ENCODE measurements at places on chromosomes 7 and 10. TPM values are rescaled to one million over a fixed set of nuclear protein-coding genes. Genes with fewer than 3 reads are reported as not detected.
A peak's percentile ranks its signal among the peaks of the same experiment; 100 is the strongest.

- H3K27ac ChIP-seq: no peak overlapping the region
- H3K27me3 ChIP-seq: no peaks in the 10 kb centered on the region
- H3K4me1 ChIP-seq: no peaks in the 10 kb centered on the region
- no peaks in the 10 kb centered on the region for H3K36me3 ChIP-seq
- H3K4me3 ChIP-seq: no peak overlapping the region
- no peak for DNase-seq
Observed at GRCh38 chr10:102822222-102822621, 15.0 kb downstream of the CYP17A1 start.

DNA sequence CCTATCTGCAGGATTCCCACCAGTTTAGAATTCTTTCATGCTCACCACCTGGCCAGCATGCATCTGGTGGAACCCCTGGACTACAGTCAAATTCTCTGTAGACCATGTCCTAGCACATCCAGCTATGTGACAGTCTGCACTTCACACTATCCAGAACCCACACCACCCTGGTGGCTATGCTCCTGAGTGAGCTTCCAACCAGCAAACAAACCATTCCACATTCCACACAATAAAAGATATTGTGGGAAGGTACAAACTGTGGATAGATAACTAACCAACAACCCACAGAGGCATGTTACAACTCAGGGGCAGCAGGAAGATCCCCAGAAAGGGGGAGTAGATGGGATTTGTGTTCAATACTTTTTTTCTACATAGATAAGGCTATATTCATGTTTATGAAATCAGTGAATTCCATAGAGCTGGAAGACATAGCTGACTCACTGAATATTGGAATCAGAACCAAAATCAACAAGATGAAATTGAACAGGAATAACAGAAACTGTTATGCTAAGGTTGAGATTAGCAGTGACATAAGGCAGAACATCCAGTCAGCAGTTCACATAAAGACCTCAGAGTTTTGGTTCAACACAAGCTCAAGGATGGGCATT lies 72.5 kb downstream of the LRRC17 start:
- no peak overlapping the region for H3K4me3 ChIP-seq
- no peaks in the 10 kb centered on the region for H3K27me3 ChIP-seq
- H3K4me1 ChIP-seq: no peaks in the 10 kb centered on the region
- no peaks in the 10 kb centered on the region for H3K36me3 ChIP-seq
- DNase-seq: no peak

- H3K27ac ChIP-seq: no peak overlapping the region
- no peaks in the 10 kb centered on the region for H3K27me3 ChIP-seq
- H3K4me1 ChIP-seq: no peaks in the 10 kb centered on the region
- no peak overlapping the region for H3K4me3 ChIP-seq
- no peak for DNase-seq
Observed at GRCh38 chr10:63677001-63677400, 155.8 kb downstream of the REEP3 start.

VOPP1 gene
- total RNA-seq: 30.3 TPM

GLI3 gene
- total RNA-seq: 0.20 TPM

DNA sequence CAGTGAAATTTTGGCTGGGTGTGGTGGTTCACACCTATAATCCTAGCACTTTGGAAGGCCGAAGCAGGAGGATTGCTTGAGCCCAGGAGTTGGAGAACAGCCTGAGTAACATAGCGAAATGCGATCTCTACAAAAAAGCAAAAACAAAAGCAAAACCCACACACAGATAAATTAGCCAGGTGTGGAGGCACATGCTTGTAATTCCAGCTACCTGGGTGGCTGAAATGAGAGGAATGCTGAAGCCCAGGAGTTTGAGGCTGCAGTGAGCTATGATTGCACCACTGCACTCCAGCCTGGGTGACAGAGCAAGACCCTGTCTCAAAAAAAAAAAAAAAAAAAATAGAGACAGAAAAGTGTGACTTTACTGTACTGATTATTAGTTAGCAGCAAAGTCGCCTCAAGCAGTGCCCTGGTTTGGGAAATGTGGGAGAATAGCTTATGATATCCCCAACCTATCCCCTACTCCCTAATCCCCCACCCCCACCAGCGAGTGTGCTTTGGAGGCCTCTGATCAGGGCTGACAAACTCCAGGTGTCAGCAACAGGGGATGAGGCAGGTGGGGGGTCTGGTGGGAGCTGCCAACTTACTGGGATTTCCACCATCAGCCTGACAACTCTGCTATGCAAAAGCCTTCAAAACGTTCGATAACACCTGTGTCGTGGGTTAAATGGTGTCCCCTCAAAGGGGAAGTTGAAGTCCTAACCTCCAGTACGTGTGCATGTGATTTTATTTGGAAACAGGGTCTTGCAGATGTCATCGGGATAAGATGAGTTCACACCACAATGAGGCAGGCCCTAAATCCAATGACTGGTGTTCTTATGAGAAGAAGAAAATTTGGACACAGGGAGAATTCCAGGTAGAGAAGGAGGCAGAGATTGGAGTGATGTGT lies 124.7 kb upstream of the SDK1 start:
- no peak overlapping the region for H3K4me3 ChIP-seq
- no peak overlapping the region for H3K27ac ChIP-seq
- no peaks in the 10 kb centered on the region for H3K4me1 ChIP-seq
- no peak for DNase-seq
- H3K36me3 ChIP-seq: no peaks in the 10 kb centered on the region
- no peaks in the 10 kb centered on the region for H3K27me3 ChIP-seq

DNA sequence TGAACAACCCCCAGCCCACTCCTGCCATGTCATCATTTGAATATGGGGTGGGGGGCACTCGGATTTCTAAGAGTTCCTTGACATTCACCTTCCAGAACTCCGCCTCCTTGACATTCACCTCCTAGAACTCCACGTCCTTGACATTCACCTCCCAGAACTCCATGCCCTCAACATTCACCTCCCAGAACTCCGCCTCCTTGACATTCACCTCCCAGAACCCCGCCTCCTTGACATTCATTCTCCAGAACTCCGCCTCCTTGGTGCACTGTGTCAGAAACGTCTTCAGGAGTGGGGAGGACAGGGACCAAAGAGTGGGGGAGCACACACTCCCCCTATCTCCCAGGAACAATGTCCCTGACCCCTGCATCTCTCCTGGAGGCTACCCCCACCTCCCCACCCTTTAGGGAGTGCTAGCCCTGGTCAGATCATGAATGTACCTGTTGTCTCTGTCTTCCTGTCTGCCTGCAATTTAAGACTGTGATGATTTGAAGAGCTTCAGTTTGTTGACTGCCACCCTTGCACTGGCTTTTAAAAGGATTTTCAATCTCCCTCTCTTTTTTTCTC lies 110.1 kb downstream of the NPTX2 start:
- H3K36me3 ChIP-seq: no peaks in the 10 kb centered on the region
- no peaks in the 10 kb centered on the region for H3K4me1 ChIP-seq
- no peak for DNase-seq
- no peak overlapping the region for H3K4me3 ChIP-seq
- H3K27ac ChIP-seq: no peak overlapping the region

SPAM1 gene
- not detected for total RNA-seq

DNA sequence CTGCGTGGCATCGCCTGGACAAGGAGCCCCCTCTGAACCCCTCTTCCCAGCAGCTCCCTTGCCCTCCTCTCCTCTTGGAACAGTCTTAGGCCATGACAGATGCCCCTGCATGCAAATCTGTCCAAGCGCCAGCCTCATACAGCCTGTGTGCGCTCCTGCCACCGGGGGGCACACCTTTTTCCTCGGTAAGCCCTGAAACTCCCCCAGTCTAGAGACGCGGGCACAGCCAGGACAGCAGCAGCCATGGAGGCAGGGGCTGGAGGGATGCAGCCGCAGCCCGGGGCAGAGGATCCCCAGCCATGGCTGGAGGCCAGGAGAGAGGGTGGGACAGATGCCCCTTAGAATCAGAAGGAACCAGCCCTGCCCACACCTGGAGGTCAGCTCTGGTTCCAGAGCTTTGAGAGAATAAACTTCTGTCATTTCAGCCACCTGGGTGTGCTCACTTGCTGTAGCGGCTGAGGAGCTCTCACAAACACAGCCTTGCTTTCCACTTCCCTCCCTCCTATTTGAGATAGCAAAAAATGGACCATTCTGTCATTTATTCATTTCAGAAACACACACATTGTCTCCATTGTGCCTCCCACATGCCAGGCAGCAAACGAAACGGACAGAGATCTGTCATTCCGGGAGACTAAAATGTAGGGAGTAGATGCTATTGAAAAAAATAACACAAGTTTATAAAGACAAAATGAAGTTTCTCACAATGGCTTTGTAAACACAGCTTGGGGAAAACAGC lies 241.5 kb downstream of the WDR37 start:
- H3K4me1 ChIP-seq: no peaks in the 10 kb centered on the region
- H3K36me3 ChIP-seq: no peaks in the 10 kb centered on the region

COL28A1 gene
- 0.51 TPM for total RNA-seq

DNA sequence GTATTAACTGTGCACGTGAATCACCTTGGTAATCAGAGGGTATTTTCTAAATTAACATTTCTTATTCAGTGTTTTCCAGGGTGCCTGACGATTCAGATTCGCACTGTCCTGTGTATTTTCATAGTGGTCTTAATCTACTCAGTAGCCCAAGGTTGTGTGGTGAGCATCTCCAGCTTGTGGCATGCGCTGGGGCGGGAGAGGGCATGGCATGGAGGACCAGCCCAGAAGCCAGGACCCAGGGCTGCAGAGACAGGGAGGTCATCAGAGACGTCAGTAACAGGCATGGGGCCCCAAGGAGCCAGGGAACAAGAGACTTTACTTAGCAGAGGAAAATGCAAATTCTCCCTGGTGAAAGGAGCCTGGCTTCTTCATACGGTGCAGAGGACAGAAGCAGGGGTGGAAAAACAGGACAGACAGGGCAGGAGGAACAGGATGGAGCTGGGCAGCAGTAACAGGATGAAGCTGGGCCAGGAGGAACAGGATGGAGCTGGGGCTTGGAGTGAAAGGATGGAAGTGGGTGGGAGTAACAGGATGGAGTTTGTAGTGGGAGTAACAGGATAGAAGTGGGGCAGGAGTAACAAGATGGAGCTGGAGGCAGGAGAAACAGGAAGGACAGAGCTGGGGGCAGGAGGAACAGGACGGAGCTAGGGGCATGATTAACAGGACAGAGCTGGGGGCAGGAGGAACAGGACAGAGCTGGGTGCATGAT lies 110.9 kb downstream of the ADCY1 start:
- peaks cover 18% of the 10 kb centered on the region for H3K4me1 ChIP-seq
- no peaks in the 10 kb centered on the region for H3K27me3 ChIP-seq
- no peak for DNase-seq

DNA sequence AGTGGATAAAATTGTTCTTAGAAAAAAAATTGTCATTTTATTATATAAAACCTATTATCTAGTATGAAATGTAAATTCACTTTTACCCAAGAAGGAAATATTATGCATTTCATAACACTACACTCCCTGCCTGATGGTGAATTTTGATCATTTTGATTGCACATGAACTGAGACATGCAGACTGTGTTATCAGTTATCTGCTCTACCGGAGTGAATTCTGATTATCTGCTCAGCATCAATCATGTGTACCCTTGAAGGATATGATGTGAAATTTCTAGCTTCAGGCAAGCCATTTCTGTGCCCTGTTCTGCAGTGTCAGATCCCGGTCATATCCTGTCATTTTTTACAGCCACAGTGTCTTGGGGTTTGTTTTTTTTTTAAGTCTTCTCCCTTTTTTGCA lies 85.0 kb upstream of the FGL2 start:
- H3K4me3 ChIP-seq: no peak overlapping the region
- no peak for DNase-seq
- H3K4me1 ChIP-seq: no peaks in the 10 kb centered on the region
- H3K27me3 ChIP-seq: no peaks in the 10 kb centered on the region
- H3K36me3 ChIP-seq: no peaks in the 10 kb centered on the region

- no peaks in the 10 kb centered on the region for H3K27me3 ChIP-seq
- no peak overlapping the region for H3K27ac ChIP-seq
- peaks cover 28% of the 10 kb centered on the region for H3K36me3 ChIP-seq
- no peak overlapping the region for H3K4me3 ChIP-seq
- no peak for DNase-seq
Observed at GRCh38 chr7:149248777-149249176, 9.3 kb downstream of the ZNF212 start.

- H3K27me3 ChIP-seq: no peaks in the 10 kb centered on the region
- H3K36me3 ChIP-seq: no peaks in the 10 kb centered on the region
- DNase-seq: peak; percentile 81
- no peak overlapping the region for H3K27ac ChIP-seq
- H3K4me1 ChIP-seq: no peaks in the 10 kb centered on the region
Observed at GRCh38 chr10:131885391-131886165, 15.2 kb upstream of the PPP2R2D start.

GRCh38 chr7:84674236-84674913 lies 479.8 kb upstream of the SEMA3A start:
- no peak overlapping the region for H3K27ac ChIP-seq
- no peak overlapping the region for H3K4me3 ChIP-seq
- H3K36me3 ChIP-seq: no peaks in the 10 kb centered on the region
- no peaks in the 10 kb centered on the region for H3K27me3 ChIP-seq

DNA sequence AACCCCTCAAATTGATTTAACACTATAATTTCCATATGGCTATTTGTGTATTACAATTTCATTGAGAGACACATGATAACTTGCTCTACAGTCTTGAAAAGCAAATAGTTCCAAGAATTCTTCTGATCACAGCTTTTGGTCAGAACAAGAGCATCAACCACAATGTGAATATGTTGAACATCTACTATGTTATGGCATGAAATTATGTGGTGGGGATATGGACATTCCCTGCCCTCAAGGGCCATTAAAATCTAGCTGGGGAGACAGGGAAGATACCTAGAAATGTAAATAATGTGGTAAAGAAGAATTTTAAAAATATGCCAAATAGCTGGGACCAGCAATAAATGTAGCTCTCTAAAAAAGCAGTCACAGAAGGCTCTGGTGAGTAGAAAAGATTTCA lies 262.2 kb downstream of the FZD1 start:
- H3K36me3 ChIP-seq: no peaks in the 10 kb centered on the region
- H3K27ac ChIP-seq: no peak overlapping the region
- DNase-seq: no peak
- H3K4me3 ChIP-seq: no peak overlapping the region
- no peaks in the 10 kb centered on the region for H3K27me3 ChIP-seq

DNA sequence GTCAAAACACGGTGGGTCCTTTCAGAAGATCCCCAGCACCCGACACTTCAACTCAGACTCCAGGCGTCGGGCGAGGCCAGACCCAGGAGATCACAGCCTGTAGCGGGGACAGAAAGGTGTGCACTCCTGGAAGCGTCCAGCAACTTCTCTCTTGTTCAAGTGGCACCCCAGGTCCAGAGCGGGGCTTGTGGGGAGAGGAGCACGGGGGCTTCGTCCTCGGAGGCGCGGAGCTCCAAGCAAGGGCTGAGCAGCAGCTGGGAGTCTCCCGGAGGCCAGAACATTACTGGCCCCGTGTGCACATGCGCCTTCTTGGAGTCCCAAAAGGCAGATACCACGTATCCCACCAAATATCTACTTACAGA lies 54.9 kb downstream of the ZRANB1 start:
- H3K4me1 ChIP-seq: no peaks in the 10 kb centered on the region
- no peaks in the 10 kb centered on the region for H3K36me3 ChIP-seq
- DNase-seq: peak; percentile 50
- H3K4me3 ChIP-seq: no peak overlapping the region

MMP21 gene
- not detected for total RNA-seq

DNA sequence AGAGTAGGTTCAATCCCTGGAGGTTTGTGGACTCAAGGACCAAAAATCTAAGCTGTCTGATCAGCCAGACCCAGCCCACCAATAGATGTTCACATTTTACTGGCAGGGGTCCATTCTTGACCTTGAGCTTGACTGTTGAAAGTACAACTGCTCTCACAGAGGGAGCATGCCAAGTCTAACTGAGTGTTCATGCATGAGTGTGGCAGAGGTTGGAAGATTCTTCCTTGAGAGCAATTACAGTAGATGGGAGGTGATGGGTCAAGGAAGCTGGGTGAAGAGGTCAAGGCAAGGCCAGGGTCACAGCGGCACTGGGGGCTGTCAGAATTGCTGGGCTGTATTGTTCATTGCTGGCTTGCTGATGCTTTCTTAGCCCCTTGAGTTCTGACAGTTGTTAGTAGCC lies 202.8 kb upstream of the SVIL start:
- H3K27me3 ChIP-seq: no peaks in the 10 kb centered on the region
- peaks cover 28% of the 10 kb centered on the region for H3K4me1 ChIP-seq

All from right lobe of liver (tissue), 6 donors.